ENCODE measurements at places on chromosomes 4 and X.

DNA sequence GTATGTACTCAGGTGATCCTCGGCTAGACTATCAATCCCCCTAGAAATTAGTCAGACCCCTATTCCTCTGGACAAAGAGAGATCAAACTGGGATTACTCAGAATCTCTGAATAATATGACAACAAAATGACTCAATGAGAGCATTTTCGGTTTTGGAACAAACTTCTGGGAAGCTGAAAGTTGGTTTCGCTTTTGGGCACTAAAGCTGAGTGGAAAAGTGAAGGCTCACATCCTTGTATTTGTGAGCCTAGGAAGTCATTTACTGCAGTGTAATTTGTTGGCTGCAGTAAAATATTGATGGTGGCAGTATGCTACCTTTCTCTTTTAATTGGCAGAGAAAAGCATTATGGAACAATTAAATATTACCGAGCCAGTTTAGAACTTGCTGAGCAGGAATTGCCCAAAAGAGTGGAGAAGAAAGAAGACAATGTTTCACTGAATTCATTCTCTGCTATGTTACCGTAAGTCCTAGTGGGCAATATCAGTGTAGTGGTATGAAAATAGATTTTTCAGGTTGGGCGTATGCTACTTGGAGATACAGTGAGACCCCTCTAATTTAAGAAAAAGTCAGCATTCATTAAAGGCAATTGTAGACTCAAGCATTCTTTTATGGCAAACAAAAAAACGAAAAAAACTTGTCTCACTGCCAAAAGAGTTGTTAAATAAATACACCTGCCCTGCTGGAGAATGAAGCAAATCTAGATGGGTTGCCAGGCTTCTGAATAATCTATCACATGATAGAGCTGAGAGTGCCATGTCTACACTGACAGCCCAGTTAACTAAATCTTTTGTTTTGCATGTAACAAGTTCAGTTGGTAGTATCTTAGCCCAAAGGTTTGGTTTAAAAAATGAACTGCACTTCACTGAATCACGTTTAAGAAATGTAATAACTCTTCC lies 69.6 kb downstream of the AGTR2 start:
- DNase-seq, result no peak

- DNase-seq, result no peak
Observed at GRCh38 chr4:163113921-163114713, 52.6 kb downstream of the NAF1 start.

- DNase-seq, result no peak
Observed at GRCh38 chrX:118694638-118695037, 32.8 kb upstream of the IL13RA1 start.

DNA sequence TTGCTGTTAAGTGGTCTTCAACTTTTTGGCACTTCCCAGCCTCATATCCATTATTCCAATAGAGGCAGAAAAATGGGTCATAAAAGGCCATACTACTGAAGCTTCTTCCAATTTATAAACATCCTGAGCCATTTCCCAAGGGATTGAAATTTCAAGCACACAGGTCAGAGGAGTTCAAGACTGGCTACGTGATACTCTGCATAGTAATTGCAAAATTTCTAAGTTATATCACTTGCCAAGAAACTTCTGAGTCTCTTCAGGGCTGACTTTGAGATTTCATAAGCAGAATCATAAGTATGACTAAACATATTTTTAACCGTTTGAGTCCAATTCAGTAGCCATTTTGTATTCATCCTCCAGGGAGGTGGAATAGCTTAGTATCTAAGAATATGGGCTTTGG lies 75.6 kb upstream of the RXFP1 start:
- DNase-seq, result peak; percentile 4

GRCh38 chr4:105192910-105193309 lies 46.2 kb downstream of the TET2 start:
- no peak for DNase-seq

- DNase-seq, result no peak
Observed at GRCh38 chr4:123788577-123788976, 392.0 kb downstream of the SPRY1 start.

GRCh38 chr4:171928336-171928735 lies 115.1 kb downstream of the GALNTL6 start:
- DNase-seq, result no peak

- DNase-seq, result peak; percentile 12
Observed at GRCh38 chr4:74874753-74875367, 58.1 kb upstream of the PARM1 start.

- DNase-seq, result no peak
Observed at GRCh38 chr4:125725957-125726525, 411.3 kb downstream of the FAT4 start.

GRCh38 chr4:112002248-112002661 lies 143.0 kb upstream of the FAM241A start:
- DNase-seq, result no peak

DNA sequence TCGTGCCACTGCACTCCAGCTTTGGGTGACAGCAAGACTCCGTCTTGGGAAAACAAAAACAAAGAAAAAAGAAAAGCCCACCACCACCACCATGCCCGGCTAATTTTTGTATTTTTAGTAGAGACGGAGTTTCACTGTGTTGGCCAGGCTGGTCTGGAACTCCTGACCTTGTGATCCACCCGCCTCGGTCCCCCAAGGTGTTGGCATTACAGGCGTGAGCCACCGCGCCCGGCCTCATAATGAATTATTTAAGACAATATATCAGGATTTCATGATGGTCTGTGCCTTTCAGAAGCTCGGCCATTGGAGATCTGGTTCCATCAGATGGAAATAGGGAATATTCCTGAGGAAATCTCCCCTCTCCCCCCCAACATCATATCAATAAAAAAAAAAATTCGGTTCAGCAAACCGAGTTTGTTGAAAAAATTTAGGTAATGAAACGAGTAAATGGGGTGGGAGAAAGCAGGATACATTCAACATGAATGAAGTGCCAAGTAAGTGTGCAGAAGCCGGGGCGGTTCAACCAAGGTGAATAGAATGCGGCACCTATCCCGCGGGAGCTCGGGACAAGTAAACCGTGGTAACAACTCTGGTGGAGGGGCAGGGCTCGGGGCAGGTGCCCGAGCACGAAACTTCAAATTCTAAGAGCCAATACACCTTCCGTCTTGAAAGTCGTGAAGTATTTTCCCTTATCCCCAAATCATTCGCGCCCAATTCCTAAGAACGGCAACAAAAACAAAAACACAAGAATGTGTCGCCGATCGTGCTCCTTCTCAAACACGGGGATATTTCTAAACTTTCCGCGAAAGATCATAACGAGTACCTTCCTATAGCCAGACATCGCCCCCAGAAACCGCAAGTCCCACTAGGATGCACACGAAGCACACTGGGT lies 773 bp upstream of the TXLNG start:
- DNase-seq, result no peak

DNA sequence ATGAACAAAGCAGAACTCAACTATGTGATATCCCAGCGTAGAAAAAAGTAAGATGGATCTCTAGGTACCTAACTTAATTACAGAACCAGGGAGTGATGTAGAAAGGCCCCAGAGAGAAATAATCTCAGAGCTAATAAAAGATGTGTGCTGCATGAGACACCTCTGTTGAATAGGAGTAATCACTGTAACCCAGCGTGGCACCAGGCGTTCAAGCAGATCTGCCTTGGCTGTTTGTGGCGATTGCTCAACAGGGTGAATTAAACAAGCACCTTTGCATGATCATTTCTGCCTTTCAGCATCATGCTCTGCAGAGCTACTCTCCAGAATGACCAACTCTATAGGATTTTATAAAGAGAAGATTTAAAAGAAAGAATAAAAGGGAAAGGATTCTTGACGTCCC lies 81.7 kb upstream of the KCNIP4 start:
- DNase-seq, result no peak

DNA sequence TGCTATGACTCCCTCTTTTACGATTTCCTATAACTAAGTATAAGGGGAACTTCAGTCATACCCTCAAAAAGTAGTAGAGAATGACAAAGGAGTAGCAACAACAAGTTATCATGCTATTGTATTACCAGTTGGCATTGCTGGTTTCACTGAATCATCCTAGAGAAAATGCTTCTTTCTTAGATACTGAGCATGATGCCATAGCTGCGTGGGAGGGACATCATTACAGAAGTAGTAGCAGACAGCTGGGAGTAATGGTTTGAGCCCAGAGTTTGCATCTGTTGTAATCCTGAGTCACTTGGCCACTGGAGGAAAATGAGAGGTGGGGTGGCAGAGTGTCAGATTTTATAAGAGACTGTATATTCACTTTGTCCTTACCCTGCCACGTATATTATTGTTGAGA lies 38.6 kb downstream of the MTMR1 start:
- DNase-seq, result no peak

DNA sequence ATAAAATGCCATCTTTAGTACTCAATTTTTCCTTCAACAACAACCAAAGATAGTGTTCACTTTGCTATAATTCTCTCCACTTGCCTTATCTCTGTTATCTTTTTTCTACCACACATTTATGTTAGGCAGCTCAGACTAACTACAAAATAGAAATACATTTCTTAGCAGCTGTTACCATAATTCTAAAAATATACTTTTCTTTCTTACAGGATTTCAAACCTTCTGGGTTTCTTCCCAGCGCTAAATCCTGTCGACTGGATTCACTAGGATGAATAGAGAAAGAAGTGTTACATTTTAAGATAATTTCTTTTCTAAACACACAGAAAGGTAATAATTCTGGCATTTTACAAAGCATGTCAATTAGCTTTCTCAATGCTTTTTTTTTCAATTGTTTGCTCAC lies 105.5 kb upstream of the GK2 start:
- DNase-seq, result no peak

GRCh38 chr4:74893171-74893570 lies 39.7 kb upstream of the PARM1 start:
- no peak for DNase-seq

- DNase-seq, result no peak
Observed at GRCh38 chr4:24856586-24856985, 56.3 kb downstream of the CCDC149 start.

- peak; percentile 66 for DNase-seq
Observed at GRCh38 chr4:16253127-16253960, 27.1 kb upstream of the TAPT1 start.

GRCh38 chr4:3644849-3645627 lies 112.8 kb upstream of the LRPAP1 start:
- peak; percentile 17 for DNase-seq

DNA sequence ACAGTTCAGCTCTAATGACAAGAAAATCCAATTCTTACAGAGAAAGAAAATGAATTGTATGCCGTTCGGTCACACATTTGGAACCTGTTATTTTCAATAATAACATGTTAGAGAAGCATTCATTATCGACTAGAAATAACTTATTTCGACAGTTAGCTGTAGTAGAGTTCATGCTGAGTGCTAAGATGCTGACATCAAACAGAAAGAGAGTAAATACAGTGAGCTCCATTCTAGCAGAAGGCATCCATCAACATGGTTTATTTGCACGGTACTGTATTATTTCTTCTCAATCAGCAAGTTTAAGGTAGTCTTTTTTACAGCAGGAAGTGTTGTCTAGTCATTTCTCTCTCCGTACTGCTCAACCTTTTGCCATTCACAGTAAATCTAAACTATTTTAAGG lies 732.1 kb downstream of the STIM2 start:
- no peak for DNase-seq

GRCh38 chrX:140149761-140150160 lies 184.4 kb upstream of the CXorf66 start:
- no peak for DNase-seq

DNA sequence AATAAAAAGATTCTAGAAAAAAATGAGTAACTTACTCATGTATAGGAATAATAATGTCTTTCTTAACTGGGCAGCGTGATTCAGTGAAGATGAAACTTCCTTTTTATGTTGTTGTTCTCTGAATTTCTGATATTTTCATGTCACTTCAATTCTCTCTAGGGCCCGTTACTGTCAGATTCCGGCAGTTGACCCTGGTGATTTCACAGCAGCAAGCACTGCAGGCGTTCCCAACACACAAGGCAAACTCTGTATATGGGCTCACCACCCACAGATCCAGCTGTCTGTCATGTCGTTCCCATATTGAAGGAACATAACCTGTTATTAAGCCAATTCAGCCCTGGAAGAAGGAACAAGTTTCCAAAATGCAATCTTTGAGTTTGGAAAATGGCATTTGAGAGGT lies 288.3 kb upstream of the GALNTL6 start:
- DNase-seq, result no peak

DNA sequence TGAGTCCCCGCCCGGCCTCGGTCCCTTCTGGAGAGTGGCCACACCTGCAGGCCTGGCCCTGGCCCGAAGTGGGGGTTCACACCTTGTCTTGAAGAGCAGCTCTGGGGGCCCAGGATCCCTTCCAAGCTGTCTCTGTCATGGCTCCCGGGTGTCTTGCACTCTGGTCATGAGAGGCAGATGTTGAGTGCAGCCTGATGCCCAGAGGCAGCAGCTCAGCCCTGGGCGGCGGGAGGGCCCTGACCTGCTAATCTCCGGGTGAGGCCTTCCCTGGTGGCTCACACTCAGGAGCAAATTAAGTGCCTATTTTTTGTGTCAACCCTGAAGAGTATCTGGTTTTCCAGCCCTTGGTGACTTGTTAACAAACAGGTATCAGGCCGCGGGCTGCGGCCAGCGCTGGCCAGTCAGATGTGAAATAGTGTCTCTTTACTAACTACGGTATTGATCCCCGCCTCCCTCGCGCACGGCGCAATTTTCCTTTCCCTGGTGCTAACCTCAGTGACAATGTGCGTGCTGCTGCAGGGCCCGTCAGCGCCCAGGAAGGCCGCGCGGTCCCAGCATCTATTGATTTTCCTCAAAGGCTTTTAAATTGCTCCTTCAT lies 24.2 kb downstream of the NKX1-1 start:
- DNase-seq, result no peak

DNA sequence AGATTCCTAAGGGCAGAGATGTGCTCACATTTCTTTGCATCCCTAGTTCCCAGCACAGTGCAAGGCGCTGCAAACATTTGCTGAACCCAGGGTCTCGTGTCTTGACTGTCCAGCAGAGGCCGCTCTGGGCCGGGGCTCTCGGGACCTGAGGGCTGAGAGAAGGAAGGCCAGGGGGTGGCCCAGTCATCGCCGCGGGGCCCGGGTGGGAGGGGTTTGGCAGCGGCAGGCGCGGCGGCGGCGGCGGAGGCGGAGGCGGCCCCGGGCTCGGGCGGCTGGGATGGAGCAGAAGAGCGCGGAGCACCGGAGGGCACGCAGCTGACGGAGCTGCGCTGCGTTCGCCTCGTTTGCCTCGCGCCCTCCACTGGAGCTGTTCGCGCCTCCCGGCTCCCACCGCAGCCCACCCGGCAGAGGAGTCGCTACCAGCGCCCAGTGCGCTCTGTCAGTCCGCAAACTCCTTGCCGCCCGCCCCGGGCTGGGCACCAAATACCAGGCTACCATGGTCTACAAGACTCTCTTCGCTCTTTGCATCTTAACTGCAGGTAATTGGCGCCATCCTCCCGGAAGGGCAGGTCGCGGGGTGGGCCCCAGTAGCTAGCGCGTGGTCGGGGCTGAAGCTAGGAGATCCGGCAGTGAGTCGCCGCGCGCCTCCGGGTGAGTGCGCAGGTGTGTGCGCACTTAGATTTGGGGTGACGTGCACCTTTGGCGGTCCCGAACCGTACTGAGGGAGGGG lies at the start of gene PARM1:
Gene PARM1 (plus strand): TSS at position 285 of the 730 bp plus-strand sequence. CDS start 212 bp downstream, at position 497.
- DNase-seq, result no peak

- no peak for DNase-seq
Observed at GRCh38 chr4:169975131-169975837, 50.9 kb downstream of the MFAP3L start.

All from HS-27A (cell line).